Upper lobe of left lung (tissue), 6 donors: ENCODE measurements at places on chromosomes 3 and 15. TPM values are rescaled to one million over a fixed set of nuclear protein-coding genes. Genes with fewer than 3 reads are reported as not detected.

DNA sequence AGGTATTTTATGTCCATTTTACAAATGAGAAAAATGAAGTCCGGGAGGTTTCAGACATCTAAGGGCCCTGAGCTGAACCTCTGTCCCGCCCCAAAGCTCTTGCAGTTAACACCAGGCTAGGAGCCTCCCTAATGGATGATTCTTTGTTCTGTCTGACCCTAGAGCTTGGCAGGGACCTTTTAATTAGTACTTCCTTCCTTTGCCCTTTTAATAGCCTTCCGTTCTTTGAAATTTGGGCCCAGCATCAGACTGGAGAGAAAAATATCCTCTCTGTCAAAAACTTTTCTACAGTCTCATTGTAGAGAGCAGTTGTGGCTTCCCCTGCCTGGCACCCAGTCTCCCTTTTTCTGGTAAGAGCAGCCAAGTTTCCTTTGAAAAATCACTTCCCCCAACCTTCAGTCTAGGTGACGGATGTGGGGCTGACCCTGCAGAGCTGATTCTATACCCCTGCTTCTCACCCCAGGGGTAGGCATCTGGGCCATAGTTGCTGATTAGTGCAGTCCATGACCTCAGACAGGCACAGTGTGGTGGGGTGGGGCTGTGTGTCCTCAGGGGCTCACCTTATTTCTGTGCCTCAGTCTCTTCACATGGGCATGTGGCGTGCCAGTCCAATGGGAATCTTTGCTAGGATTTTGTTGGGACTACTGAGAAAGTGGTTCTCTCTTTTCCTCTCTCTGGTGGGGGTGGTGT is 220.4 kb downstream of the ADAMTS9 start:
- peak overlapping the region; percentile 20 for H3K27ac ChIP-seq
- no peak overlapping the region for H3K4me3 ChIP-seq
- H3K36me3 ChIP-seq, result no peaks in the 10 kb centered on the region
- no peaks in the 10 kb centered on the region for H3K27me3 ChIP-seq

DNA sequence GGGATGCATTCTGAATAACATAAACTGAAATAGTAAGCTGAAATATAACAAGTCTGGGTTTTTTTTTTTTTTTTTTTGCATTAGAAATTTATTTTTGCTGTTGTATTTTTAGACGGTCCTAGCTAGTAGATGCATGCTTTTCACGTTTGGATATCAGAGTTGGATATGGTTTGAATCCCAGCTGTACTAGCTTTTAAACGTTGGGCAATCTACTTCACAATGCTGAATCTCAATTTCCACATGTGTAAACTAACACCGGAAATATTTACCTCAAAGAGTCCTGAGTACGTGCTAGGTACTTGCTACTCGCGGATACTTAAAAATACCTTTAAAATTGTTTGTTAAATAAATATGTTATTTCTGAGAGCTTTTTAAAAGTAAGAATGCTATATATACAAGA is 139.8 kb downstream of the BBX start:
- H3K36me3 ChIP-seq, result no peaks in the 10 kb centered on the region
- H3K4me3 ChIP-seq, result no peak overlapping the region
- DNase-seq, result no peak
- H3K4me1 ChIP-seq, result peaks cover 23% of the 10 kb centered on the region

GRCh38 chr3:102791641-102792589 is 357.1 kb downstream of the ZPLD1 start:
- no peaks in the 10 kb centered on the region for H3K4me1 ChIP-seq
- H3K4me3 ChIP-seq, result no peak overlapping the region
- H3K27me3 ChIP-seq, result no peaks in the 10 kb centered on the region
- no peak for DNase-seq
- no peaks in the 10 kb centered on the region for H3K36me3 ChIP-seq

- H3K4me3 ChIP-seq, result no peak overlapping the region
- DNase-seq, result peak; percentile 34
- H3K36me3 ChIP-seq, result no peaks in the 10 kb centered on the region
- no peaks in the 10 kb centered on the region for H3K4me1 ChIP-seq
- no peak overlapping the region for H3K27ac ChIP-seq
- no peaks in the 10 kb centered on the region for H3K27me3 ChIP-seq
These were observed 53.0 kb downstream of the KLHL6 start for GRCh38 chr3:183502237-183503181.

DNA sequence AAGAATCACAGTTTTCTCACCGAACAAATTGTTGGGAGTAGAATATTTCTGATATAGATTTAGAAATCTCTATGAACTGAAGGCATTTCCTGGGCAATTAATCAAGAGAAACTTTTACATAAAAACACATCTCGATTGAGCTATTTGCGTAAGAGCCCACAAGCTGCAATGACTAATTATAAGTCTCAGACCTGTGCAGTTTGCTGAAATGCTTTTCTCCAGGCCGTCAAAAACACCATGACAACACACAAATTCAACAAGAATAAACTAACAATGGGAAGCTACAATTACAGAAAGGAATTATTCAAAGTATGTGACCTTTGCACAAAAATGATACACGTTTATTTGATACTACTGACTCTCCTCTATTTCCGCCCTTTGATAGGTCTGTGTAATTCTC is 481.2 kb upstream of the WNT5A start:
- no peaks in the 10 kb centered on the region for H3K36me3 ChIP-seq
- no peaks in the 10 kb centered on the region for H3K4me1 ChIP-seq
- no peak for DNase-seq
- no peak overlapping the region for H3K27ac ChIP-seq
- no peak overlapping the region for H3K4me3 ChIP-seq

GRCh38 chr3:49164983-49165720 is 979 bp downstream of the CCDC71 start:
- H3K27me3 ChIP-seq, result no peaks in the 10 kb centered on the region
- peak overlapping the region; percentile 75 for H3K4me3 ChIP-seq
- DNase-seq, result no peak
- H3K36me3 ChIP-seq, result peaks cover 16% of the 10 kb centered on the region

Gene BRPF1
- 18.8 TPM for total RNA-seq

Gene FANCD2
- total RNA-seq, result 3.0 TPM
